A549 treated with Hydrocortisone at 1 μM for 4 hours (cell line): ENCODE measurements at places on chromosomes 4 and X. TPM values are rescaled to one million over a fixed set of nuclear protein-coding genes. Genes with fewer than 3 reads are reported as not detected.

TEX13D gene
- total RNA-seq: not detected in 5 replicates

MTMR8 gene
- 0.33 to 0.85 TPM (median 0.53 TPM) in 5 replicates for total RNA-seq

MXRA5 gene
- total RNA-seq: not detected in 5 replicates

CFAP47 gene
- total RNA-seq: 0.02 TPM in 1 of 5 replicates, not detected in the others

BBS12 gene
- 2.0 to 3.1 TPM (median 2.8 TPM) in 5 replicates for total RNA-seq

LINC00632 gene
- 0.94 to 1.7 TPM (median 1.4 TPM) in 5 replicates for total RNA-seq

HELT gene
- total RNA-seq: not detected in 5 replicates

REELD1 gene
- 0.05 TPM in 1 of 5 replicates, not detected in the others for total RNA-seq

GAGE12E gene
- total RNA-seq: not detected in 5 replicates

IL15 gene
- total RNA-seq: 11.6 to 15.4 TPM (median 13.9 TPM) in 5 replicates

ACOX3 gene
- 8.3 to 10.7 TPM (median 9.6 TPM) in 5 replicates for total RNA-seq

C4orf36 gene
- total RNA-seq: 0.83 to 1.6 TPM (median 1.2 TPM) in 5 replicates

WAS gene
- total RNA-seq: 0.20 to 0.61 TPM (median 0.28 TPM) in 5 replicates

P2RY4 gene
- 0.05 to 0.06 TPM in 2 of 5 replicates, not detected in the others for total RNA-seq

P2RY10 gene
- not detected in 5 replicates for total RNA-seq

POU4F2 gene
- total RNA-seq: not detected in 5 replicates

SPANXD gene
- total RNA-seq: 0.18 to 0.48 TPM in 2 of 5 replicates, not detected in the others

CTAG1B gene
- not detected in 5 replicates for total RNA-seq

UCP1 gene
- not detected in 5 replicates for total RNA-seq

ENPEP gene
- total RNA-seq: 0.01 to 0.14 TPM (median 0.06 TPM) in 5 replicates

RBMXL3 gene
- not detected in 5 replicates for total RNA-seq

CCDC110 gene
- not detected in 5 replicates for total RNA-seq

GLRA3 gene
- total RNA-seq: 0.01 TPM in 1 of 5 replicates, not detected in the others

STOX2 gene
- 2.1 to 3.3 TPM (median 2.4 TPM) in 5 replicates for total RNA-seq

SPANXA1 gene
- total RNA-seq: 0.20 to 0.23 TPM in 2 of 5 replicates, not detected in the others

ASIC5 gene
- total RNA-seq: not detected in 5 replicates

FRAS1 gene
- total RNA-seq: 2.0 to 3.3 TPM (median 2.6 TPM) in 5 replicates

ZMAT1 gene
- total RNA-seq: 0.03 to 0.07 TPM (median 0.06 TPM) in 3 of 5 replicates, not detected in the others

ADGRG4 gene
- total RNA-seq: not detected in 5 replicates

ATP7A gene
- 2.6 to 4.7 TPM (median 3.5 TPM) in 5 replicates for total RNA-seq

TLR7 gene
- not detected in 5 replicates for total RNA-seq

RNF150 gene
- total RNA-seq: 0.25 to 0.38 TPM (median 0.32 TPM) in 5 replicates

GUCY1B1 gene
- total RNA-seq: 0.17 to 0.36 TPM (median 0.26 TPM) in 5 replicates

AMBN gene
- total RNA-seq: not detected in 5 replicates

NDP gene
- total RNA-seq: not detected in 5 replicates

CEP44 gene
- 3.9 to 7.3 TPM (median 5.6 TPM) in 5 replicates for total RNA-seq

ETDA gene
- total RNA-seq: not detected in 5 replicates

AFM gene
- not detected in 5 replicates for total RNA-seq

ZCCHC18 gene
- 0.12 to 0.16 TPM (median 0.13 TPM) in 3 of 5 replicates, not detected in the others for total RNA-seq

HPF1 gene
- total RNA-seq: 13.6 to 24.3 TPM (median 14.9 TPM) in 5 replicates

UGT2B11 gene
- 0.09 to 0.17 TPM (median 0.10 TPM) in 5 replicates for total RNA-seq

UGT2A1 gene
- not detected in 5 replicates for total RNA-seq

NRK gene
- total RNA-seq: not detected in 5 replicates

BEX5 gene
- not detected in 5 replicates for total RNA-seq

FAAH2 gene
- total RNA-seq: 0.06 to 0.16 TPM (median 0.11 TPM) in 4 of 5 replicates, not detected in the other

PHF8 gene
- 12.4 to 14.8 TPM (median 13.3 TPM) in 5 replicates for total RNA-seq
